ENCODE measurements at places on chromosomes 7 and 10.

DNA sequence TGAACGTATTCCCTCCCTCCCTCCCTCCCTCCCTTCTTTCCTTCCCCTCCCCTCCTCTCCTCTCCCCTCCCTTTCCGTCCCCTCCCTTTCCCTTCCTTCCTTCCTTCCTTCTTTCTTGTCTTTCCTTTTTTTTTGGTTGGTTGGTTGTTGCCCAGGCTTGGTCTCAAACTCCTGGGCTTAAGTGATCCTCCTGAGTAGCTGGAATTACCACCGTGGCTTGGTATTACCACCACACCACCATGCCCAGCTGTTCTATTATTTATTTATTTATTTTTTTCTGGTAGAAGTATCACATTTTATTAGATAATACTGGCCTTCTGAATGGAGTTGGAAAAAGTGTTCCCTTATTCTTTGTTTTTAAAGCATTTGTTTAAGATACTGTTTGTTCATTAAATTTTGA is 95.9 kb downstream of the PHF14 start:
- DNase-seq, result no peak

DNA sequence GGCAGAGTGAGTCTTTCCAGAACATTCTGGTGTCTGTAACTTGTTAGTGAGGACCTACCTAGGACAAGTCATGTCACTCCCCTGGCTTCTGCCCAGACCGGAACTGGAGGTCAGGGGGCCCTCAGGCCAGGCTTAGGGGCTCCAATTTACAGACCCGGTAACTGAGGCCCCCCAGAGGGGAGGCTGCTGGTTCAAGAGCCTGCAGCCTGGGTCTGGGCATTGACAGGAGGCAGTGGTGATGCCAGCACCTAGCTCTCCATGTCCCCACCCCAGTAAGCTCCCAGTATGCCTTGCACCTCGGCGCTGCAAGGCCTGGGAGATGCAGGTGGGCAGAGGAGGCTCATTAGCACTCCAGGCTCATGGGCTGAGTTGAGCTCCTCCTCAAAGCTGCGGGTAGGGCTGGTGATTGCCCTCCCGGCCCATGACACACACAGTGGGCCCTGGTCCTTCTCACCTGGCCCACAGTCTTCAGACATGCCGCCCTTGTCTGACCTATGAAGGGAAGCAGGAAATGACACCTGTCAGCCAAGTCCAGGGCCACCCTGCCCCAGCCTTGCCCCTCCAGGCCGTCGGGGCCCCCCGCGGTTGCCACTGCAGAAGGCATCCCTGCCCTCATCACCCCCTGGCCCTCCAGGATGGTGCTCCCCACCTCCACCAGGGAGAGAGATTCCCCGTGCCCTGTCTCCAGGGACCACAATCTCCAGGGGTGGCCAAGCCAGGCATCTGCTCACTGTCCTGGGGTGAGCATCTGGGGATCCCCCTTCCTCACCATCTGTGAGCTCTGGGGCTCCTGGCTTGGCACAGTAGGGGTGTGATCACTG is 88.3 kb upstream of the TMEM248 start:
- no peak for DNase-seq

DNA sequence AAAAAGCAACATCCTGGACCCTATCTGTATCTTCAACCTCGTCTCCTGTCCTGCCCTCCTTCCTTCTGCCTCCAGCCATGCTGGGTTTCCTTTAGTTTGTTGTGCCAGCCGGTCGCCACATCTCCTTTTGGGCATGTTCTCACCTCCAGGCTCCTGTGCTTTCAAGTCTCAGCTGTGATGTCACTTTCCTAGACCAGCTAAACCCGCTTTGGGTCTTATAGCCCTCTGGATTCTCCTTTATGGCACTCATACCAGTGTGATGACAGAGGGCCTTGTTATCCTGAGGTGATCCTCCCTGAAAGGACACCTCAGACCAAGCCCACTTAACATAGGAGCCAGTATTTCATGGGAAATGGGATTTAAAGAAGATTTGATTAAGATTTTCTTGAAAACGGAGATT is 108.6 kb downstream of the EMX2 start:
- DNase-seq, result no peak

GRCh38 chr7:80235334-80235733 is 100.7 kb downstream of the GNAI1 start:
- DNase-seq, result no peak

GRCh38 chr7:130274983-130275591 is 8.4 kb downstream of the CPA2 start:
- DNase-seq, result peak; percentile 62

DNA sequence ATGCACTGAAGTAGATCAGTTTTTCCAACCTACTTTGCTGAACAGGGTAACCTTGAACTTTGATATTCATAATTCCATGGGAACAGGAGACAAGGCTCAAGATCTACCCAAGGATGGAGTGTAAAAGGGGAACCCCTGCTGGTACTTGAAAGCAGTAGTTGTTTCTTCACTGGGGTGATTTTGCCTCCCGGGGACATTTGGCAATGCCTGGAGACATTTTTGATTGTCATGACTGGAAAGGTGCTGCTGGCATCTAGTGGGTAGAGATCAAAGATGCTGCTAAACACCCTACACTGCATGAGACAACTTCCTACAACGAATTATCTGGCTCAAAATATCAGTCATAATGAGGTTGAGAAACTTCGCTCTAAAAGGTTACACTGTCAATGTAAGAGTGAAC is 214.8 kb upstream of the CTBP2 start:
- no peak for DNase-seq

GRCh38 chr7:41478187-41478586 is 224.7 kb downstream of the INHBA start:
- DNase-seq, result no peak

- no peak for DNase-seq
Observed at GRCh38 chr7:27199849-27200760, at the start of gene HOXA13. Gene HOXA13 (minus strand): TSS chr7:27200091. CDS start chr7:27200077, 14 bp downstream.

DNA sequence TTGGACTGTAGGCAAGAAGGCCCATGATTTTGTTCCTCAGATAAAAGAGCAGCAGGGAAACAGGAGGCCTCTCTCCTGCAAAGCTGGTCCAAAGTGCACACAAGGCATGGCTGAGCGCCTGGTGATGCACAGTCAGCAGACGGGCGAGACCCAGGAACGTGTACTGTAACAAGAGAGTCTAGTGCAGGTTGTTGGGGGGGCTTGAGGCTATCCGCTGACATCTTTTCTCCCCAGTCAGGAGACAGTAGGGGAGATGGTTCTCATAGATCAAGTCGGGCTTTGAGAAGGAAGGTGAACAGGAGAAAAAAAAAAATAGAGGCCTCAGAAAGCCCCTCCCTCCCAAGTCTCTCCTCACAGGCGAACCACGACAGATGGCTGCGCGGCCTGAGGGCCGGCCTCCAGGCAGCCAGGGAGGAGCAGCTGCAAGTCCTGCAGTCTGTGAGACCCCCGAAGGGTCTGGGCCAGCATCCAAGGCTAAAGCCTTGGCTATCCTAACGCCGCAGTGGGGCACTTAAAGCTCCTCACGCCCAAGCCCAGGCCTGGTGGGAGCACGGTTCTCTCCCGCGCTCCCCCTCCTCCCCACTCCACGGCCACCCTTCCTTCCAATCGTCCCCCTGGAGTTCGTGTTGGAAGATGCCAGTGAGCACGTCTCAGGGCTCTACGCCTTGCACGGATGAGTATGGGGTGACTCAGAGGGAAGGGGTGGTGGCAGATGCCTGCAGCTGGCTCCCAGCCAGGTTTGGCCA is 68.3 kb downstream of the PRKAG2 start:
- DNase-seq, result no peak

GRCh38 chr7:116021237-116021636 is 9.3 kb downstream of the TFEC start:
- DNase-seq, result no peak

DNA sequence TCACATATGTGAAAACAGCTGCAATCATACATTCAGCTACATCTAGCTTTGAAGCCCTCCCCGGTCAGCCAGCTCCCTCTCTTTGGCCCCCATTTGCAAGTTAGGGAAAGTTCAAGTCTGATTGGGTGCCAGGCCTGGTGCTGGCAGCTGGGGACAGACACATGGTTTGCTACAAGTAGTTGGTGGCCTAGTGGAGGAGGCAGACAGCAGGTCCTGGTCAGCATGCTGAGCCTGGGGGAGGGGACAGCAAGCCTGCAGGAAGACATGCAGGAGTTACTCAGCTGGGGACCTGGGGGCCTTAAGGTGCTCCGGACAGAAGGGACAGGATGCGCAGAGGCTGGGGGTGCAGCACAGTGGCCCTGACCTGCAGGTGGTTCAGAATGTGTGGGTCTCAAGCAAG is 956.9 kb upstream of the ZNF722 start:
- DNase-seq, result no peak

- no peak for DNase-seq
Observed at GRCh38 chr7:155003092-155003375, at the start of gene PAXIP1. Gene PAXIP1 (minus strand): TSS chr7:155003124. CDS start chr7:155002929, 195 bp downstream.

- DNase-seq, result no peak
Observed at GRCh38 chr10:64033711-64034110, 512.5 kb downstream of the REEP3 start.

GRCh38 chr10:75195035-75195763 is 15.4 kb upstream of the VDAC2 start:
- DNase-seq, result no peak

DNA sequence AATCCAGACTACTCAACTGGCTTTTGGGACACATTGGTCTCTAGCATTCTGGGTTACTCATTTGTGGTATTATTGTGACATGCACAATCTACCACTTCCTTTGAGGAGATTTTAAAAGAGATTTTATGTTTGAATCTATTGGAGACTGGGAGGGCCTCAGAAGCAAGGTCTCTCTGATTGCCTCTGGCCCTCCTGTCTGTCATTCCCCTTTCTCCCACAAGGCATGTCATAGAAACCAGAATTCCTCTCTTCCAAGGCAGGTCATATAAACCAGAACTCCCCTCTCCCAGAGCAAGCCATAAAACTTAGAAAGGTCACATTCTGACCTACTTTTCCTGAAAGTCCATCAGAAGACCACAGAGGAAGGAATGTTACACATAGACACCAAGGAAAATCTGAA is 777.7 kb downstream of the PHTF2 start:
- no peak for DNase-seq

All from NCI-H1436 treated with DMSO at 0.1 percent for 48 hours (cell line).